Kidney (tissue), 22 donors: ENCODE measurements at places on chromosomes 7 and 10.

GRCh38 chr10:69616358-69616757 lies 13.7 kb upstream of the FAM241B start:
- no peak for DNase-seq

DNA sequence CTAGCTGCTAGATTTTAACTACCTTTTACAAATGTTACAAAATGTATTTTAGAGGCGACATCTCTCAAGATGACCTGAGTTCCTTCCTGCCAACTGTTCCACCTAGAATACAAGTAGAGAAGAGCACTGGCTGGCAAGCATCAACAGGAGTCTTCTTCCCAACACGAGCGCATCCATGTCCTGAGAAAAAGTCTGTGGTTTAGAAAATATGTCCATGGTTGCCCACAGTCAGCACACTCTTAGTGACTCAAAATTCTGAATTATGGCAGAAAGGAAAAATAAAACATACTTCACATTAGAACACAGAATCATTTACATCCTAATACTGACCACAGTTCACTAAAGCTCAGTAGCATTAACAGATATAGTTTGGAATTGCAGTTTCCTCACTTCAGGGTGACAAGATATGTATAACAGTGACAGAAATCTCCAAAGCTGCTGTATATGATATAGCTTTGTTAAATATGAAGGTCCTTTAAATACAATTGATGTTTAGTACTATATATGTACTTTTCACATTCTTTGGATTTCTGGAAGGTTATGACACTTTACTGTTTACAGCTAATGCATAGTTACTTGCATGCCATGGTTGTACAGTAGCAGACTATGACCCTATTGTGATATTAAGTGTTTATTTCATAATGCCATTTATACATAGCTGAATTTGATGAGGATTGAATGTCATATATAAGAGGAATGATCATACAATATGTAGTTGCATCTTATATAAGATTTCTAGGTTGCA lies 327.1 kb downstream of the GFRA1 start:
- no peak for DNase-seq

DNA sequence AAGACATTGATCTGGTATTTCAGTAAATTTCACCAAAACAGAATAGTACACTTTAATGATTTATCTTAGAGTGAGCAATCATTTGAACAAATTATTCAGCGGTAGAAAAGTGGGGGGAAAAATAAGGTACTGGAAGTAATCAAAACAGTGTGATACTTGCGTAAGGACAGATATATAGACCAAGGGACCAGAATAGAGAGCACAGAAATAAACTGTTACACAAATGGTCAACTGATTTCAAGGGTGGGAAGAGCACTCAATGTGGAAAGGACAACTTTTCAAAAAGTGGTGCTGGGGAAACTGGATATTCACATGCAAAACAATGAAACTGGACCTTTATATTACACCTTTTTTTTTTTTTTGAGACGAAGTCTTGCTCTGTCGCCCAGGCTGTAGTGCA lies 119.9 kb downstream of the NRBF2 start:
- no peak for DNase-seq

- DNase-seq = no peak
These were observed 33.4 kb upstream of the AFAP1L2 start for GRCh38 chr10:114437473-114438292.

GRCh38 chr7:51292596-51292995 lies 24.0 kb downstream of the COBL start:
- DNase-seq = no peak

GRCh38 chr10:125757742-125758141 lies 17.9 kb downstream of the MMP21 start:
- DNase-seq = no peak

- peak; percentile 82 for DNase-seq
These were observed 637 bp downstream of the HSPA14 start for GRCh38 chr10:14838582-14839304.

- DNase-seq = no peak
These were observed 76.1 kb downstream of the SKIDA1 start for GRCh38 chr10:21449288-21449966.

GRCh38 chr10:124943301-124944092 lies 1.6 kb downstream of the ZRANB1 start:
- no peak for DNase-seq

GRCh38 chr7:139674341-139674740 lies 103.5 kb downstream of the HIPK2 start:
- no peak for DNase-seq

GRCh38 chr10:68666280-68666760 lies 54.7 kb upstream of the CCAR1 start:
- DNase-seq = no peak
